ENCODE measurements at places on chromosomes 5 and 9. TPM values are rescaled to one million over a fixed set of nuclear protein-coding genes. Genes with fewer than 3 reads are reported as not detected.

- no peak for DNase-seq
Observed at GRCh38 chr9:104977580-104977979, 49.6 kb upstream of the ABCA1 start.

DNA sequence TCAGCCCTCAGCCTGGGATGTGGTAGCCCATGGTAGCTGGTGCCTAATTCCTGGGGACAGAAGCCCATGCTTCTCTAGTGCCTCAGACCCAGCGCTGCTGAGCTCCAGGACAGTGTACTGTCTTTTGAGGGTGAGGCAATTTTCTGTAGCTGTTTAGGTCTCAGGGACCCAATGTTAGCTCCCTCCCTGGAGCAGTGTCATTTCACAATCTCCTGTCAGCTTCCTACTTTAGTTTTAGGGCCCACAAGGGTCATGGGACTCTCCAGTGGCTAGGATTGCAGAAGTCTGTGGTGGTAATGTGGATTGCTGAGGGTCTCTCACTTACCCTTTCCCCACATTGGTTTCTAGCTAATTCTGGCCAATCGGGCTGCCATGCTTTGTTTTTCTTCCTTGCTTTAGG lies 67.7 kb upstream of the CCL21 start:
- DNase-seq, result no peak

GRCh38 chr5:78811121-78811817 lies 162.7 kb upstream of the LHFPL2 start:
- DNase-seq, result peak; percentile 41

- DNase-seq, result no peak
Observed at GRCh38 chr9:23011669-23012068, 565.0 kb downstream of the DMRTA1 start.

DNA sequence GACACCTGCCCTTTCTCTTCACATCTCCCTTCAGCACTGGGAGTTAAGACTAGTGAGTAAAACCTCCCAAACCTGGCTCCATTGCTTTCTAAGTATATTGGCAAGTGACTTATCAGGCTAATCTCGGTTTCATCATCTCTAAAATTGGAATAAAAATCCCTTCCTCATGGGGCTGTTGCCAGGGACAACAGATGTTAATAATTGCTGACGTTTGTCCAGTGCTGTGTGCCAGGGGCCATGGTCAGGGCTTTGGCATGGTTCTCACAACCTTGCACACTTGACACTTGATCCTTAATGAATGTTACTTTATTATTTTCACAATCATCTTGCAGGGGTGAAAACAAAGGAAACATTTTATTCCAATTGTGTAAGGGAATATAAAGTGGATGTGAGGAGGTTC lies 1262.0 kb upstream of the WWC1 start:
- DNase-seq, result no peak

DNA sequence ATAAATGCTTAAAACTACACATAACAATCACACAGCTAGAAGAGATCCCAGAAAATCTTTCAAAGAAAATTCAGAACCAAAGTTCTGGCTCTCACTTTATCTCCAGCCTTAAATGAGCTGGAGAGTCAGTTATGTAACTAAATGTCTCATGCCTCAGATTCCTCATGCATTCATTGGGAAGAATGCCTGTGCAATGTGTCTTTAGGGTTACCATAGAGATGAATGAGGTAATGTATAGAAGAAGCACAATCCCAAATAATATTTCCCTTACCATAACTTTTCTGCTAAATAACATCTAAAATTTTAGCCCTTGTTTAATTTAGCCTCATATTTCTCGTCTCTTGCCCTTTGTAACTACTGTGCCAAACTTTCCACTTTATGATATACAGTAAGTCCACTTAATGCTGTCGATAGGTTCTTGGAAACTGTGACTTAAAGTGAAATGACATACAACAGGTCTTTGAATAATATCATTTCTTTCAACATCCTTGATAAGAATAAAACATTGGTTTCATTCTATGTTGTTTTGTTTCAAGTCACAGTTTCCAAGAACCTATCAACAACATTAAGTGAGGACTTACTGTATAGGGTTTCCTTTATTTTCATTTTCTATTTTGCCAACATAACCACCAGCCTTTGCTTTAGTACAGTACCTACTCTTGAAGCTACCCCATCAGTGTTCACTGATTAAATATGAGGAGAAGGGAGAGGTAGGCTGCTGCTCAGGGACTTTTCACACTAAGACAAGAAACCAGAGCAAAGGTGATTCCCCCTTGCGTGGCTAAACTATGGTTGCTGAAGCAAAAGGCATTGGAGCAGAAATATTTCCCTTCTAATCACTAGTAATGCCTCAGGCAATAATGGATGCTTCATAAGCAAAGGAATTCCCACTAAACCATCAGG lies 295.7 kb upstream of the PTGER4 start:
- no peak for DNase-seq

DNA sequence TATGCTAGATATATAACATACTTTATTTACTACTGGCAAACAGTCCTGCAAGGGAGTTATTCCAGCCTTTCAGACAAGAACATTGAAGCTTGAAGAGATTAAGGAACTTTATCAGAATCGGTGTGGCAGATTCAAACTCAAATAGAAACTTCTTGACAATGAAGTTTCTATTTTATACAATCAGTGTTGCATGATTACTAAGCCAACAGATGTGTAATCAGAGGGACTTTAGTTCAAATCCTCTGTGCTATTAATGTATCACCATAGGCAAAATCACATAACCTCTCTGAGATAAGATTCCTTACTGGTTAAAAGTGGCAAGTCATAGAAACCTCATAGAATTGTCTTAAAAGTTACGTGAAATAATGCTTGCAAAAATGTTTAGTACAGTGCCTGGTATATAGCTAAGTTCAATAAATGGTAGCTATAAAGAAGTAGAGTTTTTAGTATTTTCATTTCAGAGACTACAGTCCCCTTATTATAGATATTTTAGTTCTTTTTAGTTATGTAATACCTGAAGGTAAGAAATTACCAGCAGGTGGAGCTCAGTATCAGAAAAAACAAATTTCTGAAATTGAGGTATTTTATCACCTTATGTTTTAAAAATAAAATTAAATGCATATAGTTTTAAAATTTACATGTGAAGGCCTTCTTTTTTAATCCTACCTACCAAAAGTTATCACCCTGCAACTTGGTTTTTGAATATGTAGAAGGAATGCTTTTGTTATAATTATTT lies 172.1 kb downstream of the FER start:
- DNase-seq, result peak; percentile 2

- DNase-seq, result no peak
Observed at GRCh38 chr5:116702776-116703175, 128.2 kb upstream of the SEMA6A start.

DNA sequence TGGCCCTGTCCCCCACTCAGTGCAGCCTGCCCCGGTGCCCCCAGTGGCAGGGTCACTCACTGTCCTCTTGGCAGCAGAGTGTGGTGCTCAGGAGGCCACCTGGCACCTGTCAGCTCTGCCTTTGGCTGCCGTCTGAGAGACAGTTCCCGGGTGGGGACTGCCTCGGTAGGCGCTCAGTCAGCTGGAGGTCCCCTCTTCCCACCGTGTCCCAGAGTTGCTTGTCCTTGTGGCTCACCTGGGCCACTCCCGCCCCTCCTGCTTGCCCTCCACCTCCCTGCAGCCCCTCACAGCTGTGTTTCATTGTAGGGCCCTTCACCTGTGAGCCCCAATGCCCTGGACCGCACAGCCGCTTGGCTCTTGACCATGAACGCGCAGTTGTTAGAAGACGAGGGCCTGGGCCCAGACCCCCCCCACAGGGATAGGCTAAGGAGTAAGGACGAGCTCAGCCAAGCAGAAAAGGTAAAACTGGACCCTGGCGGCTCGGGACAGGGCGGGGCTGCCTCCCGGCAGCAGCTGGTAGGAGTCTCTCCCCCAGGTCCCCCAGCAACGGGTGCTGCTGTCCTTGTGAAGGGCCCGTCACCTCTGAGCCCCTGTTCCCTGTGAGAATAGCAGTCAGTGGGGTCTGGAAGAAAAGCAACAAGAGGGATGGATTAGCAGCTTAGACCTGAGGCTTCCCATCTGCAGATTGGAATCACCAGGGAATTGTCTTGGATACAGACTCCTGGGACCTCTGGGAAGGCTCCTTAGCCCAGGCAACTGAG lies 122.7 kb downstream of the DAB2IP start:
- no peak for DNase-seq

DNA sequence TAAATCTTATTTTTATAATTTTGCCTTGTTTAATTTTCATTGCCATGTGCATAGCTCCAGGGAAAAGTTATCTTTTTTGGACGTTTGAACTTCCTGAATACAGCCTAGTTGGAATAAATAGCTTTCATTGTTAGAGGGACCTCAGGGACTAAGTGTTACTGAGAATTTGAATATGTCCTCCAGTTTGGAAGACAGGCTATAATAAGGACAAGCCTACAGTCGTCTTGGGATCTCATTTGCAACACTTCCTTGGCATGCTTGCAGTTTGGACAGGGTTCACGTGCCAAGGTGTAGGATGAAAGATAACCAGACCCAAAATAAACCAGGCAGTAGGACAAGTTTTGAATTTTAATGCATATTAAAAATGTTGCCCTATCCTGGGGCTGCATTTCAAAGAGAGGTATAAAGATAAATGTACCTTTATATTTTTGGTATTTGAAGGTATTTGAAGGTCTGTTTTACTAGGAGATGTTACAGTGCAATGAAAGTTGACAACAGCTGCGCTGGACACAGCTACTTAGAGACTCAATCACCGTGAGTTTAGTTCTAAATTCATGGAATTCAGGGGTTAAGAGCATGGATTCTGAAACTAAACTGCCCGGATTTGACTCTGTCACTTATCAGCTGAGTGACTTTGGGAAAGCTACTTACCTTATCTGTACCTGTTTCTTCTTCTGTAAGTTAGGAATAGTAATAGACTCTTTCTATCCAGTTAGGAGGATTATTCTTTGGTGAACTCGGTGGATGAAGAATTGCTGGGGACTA lies 134.1 kb downstream of the ACTBL2 start:
- no peak for DNase-seq

GRCh38 chr9:10479172-10479571 lies 133.6 kb downstream of the PTPRD start:
- DNase-seq, result no peak

- DNase-seq, result peak; percentile 19
Observed at GRCh38 chr5:109844148-109844547, 154.4 kb downstream of the MAN2A1 start.

GRCh38 chr9:70324963-70325362 lies 66.2 kb downstream of the SMC5 start:
- DNase-seq, result no peak

GRCh38 chr9:109447329-109448076 lies 50.6 kb downstream of the PTPN3 start:
- no peak for DNase-seq

DNA sequence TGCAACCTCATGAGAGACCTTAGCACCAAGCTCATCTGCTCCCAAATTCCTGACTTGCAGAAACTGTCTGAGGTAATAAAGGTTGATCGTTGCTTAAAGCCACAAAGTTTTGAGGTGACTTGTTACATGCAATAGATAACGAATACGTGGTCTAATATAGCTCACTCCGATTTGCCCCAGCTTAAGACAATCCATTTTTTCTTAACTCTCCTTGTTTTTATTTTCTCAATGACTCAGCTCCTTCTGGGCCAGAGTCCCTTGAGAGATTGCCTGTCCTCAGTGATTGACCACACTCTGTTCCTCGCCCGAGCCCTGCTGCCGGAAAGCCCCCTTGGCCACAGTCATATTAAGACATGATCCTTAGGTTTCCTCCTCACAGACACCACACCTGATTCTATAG lies 63.7 kb upstream of the FANCC start:
- DNase-seq, result no peak

- no peak for DNase-seq
Observed at GRCh38 chr9:116083837-116084236, 69.8 kb upstream of the PAPPA start.

GRCh38 chr5:14908172-14908571 lies 36.6 kb upstream of the ANKH start:
- DNase-seq, result peak; percentile 17

- DNase-seq, result no peak
Observed at GRCh38 chr5:24899180-24899579, 254.4 kb upstream of the CDH10 start.

GRCh38 chr5:165903835-165904234 lies 2387.6 kb upstream of the WWC1 start:
- no peak for DNase-seq

GRCh38 chr9:133374612-133375115 lies 1.2 kb downstream of the SURF4 start:
- peak; percentile 36 for DNase-seq

DNA sequence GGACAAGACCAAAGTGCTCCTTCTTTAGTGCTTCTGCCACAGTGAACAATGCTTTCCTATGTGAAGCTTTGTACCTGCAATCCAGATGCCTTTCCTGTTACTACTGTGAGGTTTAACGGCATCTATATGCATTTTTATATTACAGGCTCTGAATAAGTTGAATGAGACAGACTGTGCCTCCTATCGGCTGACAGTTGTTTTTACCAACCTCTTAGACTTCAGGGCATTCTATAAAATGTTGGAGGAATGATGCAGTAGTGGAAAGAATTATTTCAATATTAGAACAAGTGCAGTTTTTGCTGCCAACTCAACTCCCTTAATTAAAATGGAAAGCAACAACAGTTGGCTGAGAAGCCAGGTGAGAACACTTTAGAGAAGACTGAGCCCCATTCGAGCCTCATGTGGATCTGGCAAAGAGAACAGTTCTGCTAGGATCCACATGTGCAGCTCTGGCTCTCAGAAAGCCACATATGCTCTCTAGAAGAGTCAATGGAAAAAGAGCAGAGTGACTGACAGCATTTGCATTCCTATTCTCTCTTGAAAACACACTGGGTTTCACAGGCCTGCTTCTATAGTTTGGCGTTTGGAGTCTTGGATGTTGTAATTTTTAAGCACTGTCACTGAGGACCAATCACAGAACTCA lies 147.5 kb downstream of the LURAP1L start:
- no peak for DNase-seq

DNA sequence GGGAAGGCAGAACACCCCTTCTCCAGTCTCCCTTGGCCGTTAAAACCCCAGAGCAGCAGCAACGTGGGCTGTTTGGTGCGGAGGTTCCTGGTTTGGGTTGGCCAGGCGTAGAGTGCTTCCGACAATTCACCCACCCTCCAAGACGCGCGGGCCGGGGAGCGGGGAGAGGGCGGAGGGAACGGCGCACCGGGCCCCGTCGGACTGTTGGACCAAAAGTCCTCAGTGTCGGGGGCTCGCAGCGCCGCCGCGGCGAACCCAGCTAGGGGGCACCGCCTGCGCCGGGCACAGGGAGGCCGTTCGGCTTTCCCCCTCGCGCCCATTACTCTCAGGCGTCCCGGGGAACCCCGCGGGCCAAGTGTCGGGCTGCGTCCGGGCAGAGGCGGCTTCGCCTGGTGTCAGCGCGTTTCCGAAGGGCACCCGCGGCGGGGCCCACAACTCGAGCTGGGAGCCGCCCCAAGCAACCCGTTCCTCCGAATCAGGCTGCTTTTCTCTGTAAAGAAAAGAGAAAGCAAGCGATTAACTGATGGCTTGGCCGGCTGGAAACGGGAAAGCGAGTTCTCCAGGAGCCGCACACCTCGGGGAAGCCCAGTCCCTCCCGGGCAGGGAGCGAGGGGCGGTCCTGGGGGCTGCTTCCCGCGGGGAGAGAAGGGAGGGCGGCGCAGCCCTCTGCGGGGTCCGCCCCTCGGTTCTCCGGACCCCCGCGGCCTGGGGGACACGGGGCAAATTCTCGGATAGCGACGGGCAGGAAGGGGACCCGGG lies 145.5 kb downstream of the ERCC6L2 start:
- no peak for DNase-seq

GRCh38 chr9:133507246-133507965 lies 17.4 kb downstream of the MYMK start:
- no peak for DNase-seq

The CACNA1B gene
- total RNA-seq, result under 0.01 TPM

The NCBP1 gene
- total RNA-seq, result 29.1 TPM

The GARIN3 gene
- total RNA-seq, result not detected

The CCNB1 gene
- 115 TPM for total RNA-seq

The SLC1A1 gene
- total RNA-seq, result 7.2 TPM

The ITGA1 gene
- total RNA-seq, result 61.1 TPM

The RFK gene
- total RNA-seq, result 50.3 TPM

The CLIC3 gene
- not detected for total RNA-seq
